ENCODE measurements at places on chromosomes 2 and 18.

GRCh38 chr18:1544016-1544415 is 639.3 kb downstream of the ADCYAP1 start:
- no peak for DNase-seq

GRCh38 chr2:232369126-232369951 is 9.2 kb upstream of the ALPP start:
- DNase-seq, result no peak

GRCh38 chr2:64975232-64975821 is 13.9 kb upstream of the SLC1A4 start:
- DNase-seq, result no peak

- no peak for DNase-seq
Observed at GRCh38 chr18:23183411-23184150, 48.3 kb downstream of the CABLES1 start.

GRCh38 chr2:228725031-228725430 is 543.5 kb upstream of the SPHKAP start:
- DNase-seq, result no peak

DNA sequence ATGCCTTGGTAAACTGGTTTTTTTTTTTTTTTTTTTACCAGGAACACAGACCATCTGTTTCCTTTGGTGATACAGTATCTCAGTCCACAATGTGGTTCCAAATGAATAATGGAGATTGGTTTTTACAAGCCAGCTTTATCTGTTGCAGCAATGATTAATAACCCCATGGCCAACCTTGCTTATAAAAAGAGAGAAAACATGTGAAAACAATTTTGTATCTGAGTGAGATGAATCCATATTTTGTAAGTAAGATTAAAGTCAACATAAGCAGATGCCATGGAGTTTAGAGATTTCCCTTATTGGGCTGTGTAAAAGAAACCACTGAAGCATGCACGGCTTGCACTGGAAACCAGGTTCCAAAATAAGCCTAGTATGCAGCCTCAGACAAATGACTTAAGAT is 108.6 kb upstream of the CNTNAP5 start:
- peak; percentile 15 for DNase-seq

DNA sequence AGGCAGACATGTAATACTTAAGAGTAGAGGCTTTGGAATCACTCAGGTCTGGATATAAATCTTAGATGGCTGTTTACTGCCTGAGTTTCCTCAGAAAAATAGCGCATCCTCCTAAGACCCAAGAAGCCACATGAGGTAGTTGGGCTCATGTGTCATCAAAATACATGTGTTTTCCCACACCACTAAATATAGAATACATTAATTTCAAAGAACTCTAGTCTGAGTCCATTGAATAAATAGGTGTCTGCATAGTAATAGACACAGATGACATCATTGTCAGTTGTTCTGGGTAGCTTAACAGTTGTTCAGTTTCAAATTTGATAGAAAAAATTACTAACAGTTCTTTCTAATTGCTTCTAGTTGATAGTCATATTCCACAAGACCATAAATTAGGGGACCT is 9.6 kb downstream of the PPP1R1C start:
- DNase-seq, result no peak

DNA sequence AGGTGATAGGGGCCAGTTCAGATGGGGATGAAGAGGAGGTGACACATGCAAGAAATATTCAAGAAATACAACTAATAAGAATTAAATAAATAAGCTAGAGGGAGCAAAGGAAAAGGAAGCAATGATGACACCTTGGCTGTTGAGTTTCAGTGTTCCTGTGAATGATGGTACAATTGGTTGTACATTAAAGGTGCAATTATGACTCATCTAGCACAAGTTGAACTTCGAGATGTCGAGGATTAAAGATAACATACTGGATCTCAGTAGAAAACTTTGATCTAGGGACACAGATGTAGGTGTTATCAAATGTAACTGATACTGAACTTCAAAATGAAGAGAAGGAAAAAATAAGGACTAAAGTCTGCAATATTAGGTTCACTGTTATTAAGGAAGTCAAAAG is 760.6 kb upstream of the CHAC2 start:
- no peak for DNase-seq

GRCh38 chr2:200738590-200738989 is 73.1 kb upstream of the BZW1 start:
- DNase-seq, result no peak

DNA sequence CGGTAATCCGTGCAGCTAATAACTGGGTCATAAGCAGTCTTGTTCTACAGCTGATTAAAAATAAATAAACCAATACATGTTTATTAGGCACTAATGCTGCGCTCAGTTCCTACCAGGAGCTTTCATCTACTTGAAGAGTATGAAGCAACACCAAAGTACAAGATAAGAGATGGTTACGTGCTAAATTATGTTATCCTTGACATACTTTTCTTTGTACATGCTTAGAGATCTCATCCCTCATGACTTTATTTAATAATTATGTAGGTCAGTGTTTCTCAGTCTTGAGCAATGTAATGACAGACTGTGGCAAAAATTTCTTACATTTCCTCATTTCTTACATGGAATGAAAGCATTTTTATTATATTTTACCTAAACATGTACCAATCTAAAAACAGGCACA is 54.6 kb upstream of the COBLL1 start:
- no peak for DNase-seq

GRCh38 chr2:47237375-47238334 is 82.5 kb upstream of the STPG4 start:
- DNase-seq, result no peak

- no peak for DNase-seq
Observed at GRCh38 chr18:79912409-79912991, 39.0 kb downstream of the SLC66A2 start.

GRCh38 chr18:23453680-23454058 is 582 bp downstream of the RIOK3 start:
- DNase-seq, result no peak

DNA sequence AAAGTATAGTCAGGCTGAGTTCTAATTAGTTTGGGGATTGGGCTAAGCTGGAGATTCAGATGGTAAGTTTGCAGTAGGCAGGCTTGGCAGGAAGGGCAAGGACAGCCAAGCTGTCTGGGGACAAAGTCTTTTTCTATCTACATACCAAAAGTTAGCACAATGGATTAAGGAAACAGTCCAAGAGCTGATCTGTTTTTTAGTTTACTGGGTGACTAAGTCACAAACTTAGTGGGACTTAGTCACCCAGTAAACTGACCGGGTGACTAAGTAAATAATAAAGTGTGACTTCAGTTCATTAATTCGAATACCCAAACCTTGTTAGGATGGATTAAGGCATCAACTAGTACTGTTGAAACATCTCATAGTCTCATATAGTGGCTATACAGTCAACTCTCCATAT is 1386.0 kb upstream of the CELF4 start:
- DNase-seq, result no peak

GRCh38 chr2:3635171-3635974 is 22.6 kb upstream of the ALLC start:
- DNase-seq, result no peak

DNA sequence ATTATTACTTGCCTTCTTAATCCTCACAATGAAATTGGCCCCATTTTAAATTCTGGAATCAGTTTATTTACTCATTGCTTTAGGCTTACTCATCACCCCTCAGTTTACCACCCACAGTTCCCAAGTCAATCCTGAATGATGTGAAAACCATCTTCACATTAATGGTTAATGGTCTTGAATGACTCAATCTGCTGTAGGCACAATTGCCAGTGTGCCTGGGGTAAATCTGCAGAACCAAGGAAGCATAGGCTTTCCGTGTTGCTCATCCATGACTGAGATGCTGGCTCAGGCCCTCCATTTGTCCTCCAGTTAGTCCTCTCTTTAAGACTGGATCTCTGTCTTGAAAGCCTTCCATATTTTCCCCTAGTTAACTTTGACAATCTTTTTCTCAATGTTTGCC is 164.5 kb downstream of the PMAIP1 start:
- no peak for DNase-seq

DNA sequence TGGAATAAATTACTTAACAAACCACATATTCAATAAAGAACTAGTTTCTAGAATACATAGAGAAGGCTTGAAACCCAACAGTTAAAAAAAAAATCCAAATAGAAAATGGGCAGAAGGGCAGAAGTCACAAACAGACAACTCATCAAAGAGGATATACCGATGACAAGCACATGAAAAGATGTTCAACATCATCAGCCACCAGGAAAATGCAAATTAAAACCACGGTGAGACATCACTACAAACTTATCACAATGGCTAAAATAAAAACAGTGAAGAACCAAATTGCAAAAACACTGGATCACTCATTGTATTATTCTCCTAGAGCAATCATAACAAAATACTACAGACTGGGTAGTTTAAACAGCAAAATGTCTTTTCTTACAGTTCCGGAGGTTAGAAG is 14.5 kb downstream of the SESTD1 start:
- DNase-seq, result no peak

DNA sequence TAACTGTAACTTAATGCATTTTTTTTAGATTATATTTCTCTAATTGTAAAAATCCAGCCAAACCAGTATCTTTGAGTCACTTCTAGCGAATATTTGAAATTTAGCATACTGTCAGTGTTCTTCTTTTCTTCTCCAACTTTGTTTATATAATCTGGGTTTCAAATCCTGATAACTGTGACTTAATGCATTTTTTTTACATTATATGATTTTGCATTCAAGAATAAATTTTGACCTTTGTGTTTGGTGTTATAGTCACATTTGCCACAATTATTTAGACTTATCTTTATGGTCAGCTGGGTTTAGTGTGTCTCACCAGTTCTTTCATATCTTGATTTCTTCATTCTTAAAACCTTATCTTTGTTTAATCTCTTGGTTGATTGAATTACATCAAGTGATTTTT is 345.7 kb downstream of the SLC4A3 start:
- DNase-seq, result no peak

DNA sequence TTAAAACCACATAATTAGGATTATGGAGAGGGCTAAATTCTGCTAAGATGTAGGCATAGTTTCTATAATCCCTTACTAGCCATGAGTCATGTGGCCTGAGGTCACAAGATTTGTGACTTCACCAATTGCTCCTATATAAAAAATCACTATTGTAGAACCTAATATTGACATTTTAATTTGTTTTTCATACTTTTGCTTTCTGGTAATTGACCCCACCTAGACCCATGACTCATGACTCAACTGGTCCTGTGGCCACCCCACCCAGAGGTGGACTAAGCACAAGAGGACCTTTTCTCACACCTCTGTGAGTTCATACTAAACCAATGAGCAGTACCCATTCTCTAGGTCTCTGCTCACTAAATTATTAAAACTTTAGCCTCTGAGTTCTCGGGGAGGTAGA is 1567.5 kb upstream of the LRRTM1 start:
- DNase-seq, result no peak

- no peak for DNase-seq
Observed at GRCh38 chr2:221480163-221480562, 91.9 kb downstream of the EPHA4 start.

DNA sequence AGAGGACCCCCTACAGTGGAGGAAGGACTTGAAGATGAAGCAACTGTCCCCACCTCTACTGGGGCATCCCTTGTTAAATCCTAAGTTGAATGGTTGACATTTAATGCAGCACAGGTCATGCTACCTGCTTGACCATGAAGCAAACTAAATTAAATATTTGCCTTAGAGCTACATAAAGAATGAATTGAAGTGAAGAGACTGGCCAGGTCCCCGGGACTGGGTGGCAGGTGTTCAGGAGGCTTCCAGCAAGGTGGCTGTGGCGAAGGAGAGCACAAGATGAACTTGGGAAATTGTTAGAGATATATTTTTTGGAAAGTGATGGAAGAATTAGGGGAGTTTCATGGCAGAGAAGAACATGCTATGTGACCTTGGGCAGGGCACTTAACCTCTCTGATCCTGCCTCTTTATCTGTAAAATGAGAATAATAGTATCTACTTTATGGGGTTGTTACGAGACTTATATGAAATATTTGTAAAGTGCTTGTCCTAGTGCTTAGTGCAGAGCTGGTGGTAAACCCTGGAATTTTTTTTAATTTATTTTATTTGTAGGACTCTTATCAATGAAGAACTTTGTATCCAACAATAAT is 37.3 kb downstream of the EFR3B start:
- no peak for DNase-seq

DNA sequence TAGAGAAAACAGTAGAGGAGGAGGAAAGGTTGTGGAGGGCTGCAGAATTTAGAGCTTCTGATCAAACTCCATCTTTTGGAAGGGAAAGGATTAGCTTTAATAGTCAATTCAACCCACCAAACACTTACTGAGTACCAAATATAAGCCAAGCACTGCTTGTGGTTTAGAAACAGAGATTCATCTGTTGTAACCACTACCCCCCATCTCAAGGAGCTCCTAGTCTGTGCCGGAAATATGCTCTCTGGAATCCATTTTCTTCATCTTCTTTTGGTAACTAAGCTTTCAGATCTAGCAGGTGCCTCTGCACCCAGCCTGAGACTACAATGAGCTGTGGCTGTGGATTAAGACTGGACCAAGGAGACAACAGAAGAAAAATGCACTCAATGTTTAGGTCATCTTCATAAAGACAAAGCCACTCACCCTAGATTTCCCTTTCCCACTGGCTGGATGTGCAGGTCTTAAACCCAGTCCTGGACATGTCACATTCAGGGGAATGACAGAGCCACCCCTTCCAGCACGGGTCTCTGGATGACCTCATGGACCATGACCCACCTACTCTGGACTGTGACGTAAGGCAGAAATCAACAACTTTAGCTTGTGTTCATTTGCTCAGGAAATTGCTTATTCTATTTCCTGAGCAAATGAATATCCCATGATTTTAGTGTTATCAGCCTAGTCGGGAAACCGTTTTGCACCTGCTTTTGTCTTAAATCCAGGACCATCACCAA is 52.9 kb downstream of the EPB41L3 start:
- no peak for DNase-seq

- peak; percentile 58 for DNase-seq
Observed at GRCh38 chr2:170139276-170139967, 38.5 kb upstream of the MYO3B start.

DNA sequence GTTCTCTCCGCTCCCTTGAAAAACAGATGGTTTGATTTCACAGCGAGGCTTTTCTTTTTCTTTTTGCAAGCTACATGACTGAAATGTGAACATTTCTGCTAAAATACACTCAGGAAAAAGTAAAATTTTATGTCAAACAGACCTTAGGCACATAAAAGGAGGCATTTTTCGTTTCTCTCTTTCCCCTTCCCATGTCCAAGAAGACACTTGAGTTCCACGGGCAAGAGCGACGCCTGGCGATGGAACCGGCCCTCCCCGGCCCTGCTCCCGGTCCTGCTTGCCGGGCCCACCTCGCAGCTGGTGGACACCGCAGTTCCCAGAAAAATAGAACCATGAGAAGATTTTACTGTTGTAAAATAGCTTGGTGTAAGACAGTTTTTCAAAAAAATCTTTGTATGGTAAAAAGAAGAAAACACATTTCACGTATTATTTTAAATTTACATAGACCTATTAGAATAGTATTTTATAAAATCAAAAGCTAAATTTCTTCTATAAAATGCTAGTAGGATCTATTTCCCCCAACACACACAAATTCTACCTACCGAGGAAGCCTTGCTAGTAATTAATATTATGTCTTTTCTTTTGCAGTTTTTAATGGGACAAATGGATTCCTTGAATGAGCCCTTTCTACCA is 2.3 kb upstream of the ALKAL2 start:
- peak; percentile 22 for DNase-seq

All from Kasumi-1 (cell line).